ENCODE measurements at places on chromosomes 2 and 18.

GRCh38 chr2:151947813-151948165 is 119.6 kb upstream of the ARL5A start:
- DNase-seq: no peak

- no peak for DNase-seq
Observed at GRCh38 chr18:30709595-30709994, 332.9 kb downstream of the DSC3 start.

GRCh38 chr18:79395761-79396404 is at the start of gene NFATC1:
Gene NFATC1, plus strand, starts transcription at chr18:79395930. Its CDS starts 295 bp downstream, at chr18:79396225.
- DNase-seq: peak; percentile 52

DNA sequence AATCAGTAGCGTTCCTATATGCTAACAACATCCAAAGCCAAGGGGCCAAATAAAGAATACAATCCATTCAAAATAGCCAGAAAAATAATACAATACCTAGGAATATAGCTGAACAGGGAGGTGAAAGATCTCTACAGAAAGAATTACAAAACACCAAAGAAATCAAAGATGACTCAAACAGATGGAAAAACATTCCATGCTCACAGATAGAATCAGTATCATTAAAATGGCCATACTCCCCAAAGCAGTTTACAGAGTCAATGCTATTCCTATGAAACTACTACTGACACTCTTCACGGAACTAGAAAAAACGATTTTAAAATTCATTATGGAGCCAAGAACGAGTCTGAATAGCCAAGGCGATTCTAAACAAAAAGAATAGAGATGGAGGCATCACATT is 57.4 kb downstream of the CCBE1 start:
- DNase-seq: no peak

GRCh38 chr18:32243358-32243757 is 53.5 kb downstream of the MEP1B start:
- no peak for DNase-seq

DNA sequence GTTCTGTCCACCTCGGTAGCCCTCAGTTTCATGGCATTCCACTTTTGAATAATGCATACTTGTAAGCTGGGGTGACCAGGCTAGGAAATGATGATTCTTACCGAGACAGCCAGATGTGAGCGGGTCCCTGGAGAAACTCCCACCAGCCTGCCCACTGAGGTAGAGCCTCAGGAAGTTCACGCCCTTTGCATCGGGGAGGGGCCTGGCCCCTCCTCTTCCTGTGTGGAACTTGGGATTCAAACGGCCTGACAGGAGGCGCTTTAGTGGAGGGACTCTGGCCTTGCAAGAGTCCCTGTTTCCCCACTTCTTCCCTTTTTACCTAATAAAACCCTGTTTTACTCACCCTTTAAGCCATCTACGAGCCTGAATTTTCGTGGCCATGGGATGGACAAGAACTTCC is 44.6 kb downstream of the MRO start:
- DNase-seq: no peak

DNA sequence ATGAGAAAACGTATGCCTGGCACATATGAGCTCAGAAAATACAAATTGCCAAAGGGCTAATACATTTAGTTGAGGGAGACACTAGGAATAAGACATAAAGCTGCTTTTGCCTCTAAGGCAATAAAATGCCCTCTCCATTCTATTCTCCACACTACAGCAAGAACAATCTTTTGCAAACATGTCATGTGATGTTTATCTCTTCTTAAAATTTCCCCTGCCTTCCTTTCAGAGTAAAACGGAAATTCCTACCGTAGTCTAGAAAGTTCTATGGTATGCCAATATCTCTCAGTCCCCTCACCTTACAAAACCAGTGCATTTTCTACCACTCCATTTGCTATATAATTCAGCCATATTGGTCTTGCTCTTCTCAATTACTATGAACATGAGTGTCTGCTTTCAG is 33.1 kb downstream of the C18orf54 start:
- no peak for DNase-seq

GRCh38 chr2:1546023-1546591 is 132.8 kb downstream of the TPO start:
- peak; percentile 57 for DNase-seq

GRCh38 chr2:136248242-136248641 is 130.3 kb upstream of the CXCR4 start:
- DNase-seq: peak; percentile 63

GRCh38 chr2:160667811-160668210 is 174.2 kb upstream of the RBMS1 start:
- DNase-seq: no peak

GRCh38 chr2:27869763-27870162 is 20.4 kb downstream of the RBKS start:
- DNase-seq: no peak

DNA sequence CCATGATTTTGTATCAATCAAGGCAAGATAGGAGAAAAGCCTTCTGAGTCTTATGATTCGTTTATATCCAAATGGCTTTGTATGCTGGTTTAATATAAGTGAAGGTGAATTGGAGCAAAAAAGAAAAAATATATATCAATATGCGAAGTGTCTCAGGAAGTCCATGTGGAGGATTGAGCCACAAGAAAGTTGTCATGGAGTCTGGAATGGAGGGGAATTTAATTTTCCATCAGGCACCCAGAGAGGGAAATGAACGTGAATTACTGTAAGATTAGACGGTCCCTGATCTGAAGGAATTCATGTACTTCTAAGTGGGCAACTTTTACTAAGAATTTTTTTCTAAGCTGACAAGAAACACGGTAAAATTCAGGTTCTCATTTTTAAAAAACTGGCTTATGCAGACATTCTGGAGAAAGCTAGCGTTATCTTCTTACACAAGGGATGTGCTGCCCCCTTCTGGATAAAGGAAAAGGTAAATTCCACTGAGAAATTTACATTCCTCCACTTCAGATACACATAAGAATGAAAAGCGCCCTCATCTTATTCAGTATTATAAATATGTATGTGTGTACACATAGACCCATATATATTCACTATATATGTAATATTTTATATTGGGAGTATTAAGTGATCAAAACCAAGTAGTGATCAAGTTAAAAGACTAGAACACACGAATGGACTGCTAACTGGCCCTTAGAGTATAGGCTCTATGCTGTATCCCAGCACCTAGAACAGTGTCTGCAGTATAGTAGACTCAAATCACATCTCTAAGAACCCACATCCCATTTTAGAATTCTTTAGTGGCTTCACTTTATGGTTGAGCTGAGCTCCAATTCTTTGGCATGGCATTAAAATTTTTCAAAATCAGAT is 289.0 kb upstream of the TFPI start:
- DNase-seq: peak; percentile 39

DNA sequence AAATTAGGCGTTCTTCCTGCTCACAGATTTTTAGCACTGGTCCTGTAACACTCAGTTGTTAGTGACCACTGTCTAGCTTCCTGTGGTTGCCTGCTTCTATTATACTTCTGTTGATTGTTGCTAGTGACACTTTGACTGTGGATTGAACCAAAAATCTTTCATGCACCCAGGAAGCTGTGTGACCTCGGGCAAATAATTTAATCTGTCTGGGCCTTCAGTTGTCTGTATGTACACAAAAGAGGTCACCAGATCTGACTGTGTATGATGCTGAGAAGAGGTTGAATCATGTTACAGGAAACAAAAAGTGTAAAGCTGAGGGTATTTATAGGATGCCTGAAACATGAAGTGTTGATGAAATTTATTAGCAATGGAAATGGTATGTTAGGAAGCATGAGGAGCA is 12.7 kb downstream of the ICOS start:
- no peak for DNase-seq

- DNase-seq: no peak
Observed at GRCh38 chr2:10034333-10035052, 8.9 kb upstream of the KLF11 start.

DNA sequence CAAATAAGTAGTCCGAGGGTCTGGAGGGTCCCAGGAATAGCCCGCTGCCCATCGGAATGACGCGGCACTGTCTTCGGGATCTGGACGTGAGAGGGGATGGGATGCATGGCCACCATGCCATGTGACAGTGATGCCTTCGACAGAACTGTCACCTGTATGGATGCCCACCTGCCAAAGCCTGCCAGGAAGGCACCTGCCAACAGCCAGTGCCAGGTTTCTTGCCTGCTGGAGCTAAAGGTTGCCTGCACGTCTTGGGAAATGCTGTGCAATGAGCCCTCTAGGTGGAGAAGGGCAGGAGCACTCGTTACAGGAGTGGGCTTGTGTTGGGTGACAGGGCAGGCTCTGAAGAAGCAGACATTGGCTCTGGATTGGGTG is 20.5 kb downstream of the GPR35 start:
- no peak for DNase-seq

DNA sequence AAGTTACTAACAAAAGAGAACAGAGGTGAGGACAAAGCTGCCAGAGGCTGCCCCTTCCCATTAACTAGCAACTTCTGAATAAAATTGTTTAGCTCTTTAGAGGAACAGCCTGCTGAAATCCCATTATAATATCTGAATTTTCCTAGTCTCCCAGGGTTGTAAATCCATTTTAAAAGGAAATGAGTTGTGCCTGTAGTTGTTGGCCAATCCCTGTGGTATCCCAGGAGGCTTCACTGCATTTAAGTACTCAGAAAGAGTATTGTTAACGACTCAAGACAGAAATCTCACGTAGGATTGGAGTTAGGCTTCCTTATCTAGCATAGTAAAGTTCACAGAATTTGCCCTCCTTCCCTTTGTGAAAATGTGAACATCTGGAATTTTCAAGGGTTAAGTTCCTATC is 8.9 kb downstream of the LAPTM4A start:
- DNase-seq: no peak

- DNase-seq: no peak
Observed at GRCh38 chr2:46179037-46179621, 118.1 kb upstream of the EPAS1 start.

DNA sequence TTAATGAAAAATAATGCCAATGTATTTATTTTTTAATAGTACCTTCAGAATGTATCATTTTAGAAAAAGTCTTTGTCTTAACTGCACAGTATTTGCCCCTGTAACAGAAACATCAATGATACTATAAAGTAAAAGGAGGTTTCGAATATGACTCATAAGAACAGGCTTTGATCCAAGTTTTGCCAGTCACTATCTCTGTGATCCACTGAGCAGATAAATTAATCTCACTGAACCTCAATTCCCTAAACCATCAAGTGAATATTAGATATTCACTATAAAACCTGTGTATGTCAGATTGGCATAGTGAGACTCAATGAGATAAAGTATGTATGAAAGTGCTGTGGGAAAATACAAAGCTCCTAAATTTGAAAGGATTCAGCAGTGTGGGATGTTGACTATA is 292.1 kb downstream of the EXOC6B start:
- no peak for DNase-seq

- peak; percentile 18 for DNase-seq
Observed at GRCh38 chr2:237223201-237223861, 137.6 kb downstream of the COPS8 start.

DNA sequence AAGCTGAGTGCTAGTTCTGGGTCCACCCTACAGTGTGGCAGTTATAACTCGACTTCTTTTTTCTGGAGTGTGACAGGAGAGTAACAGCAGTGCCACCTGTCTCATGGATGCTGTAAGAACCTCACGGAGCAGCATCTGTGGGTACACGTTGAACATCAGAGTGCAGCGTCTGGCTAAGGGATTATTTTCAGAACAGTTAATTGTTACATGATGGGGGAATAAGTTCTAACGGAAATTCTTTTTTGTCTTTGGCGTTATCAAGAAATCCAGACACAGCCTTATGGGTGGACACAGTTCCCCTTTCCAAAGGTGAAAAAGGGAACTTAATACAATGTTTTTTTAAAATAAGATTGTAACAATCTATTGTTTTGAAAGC is 28.3 kb upstream of the TOGARAM2 start:
- DNase-seq: no peak

All from NCI-H345 (cell line).